ENCODE measurements at places on chromosomes 2 and 18.
A peak's percentile ranks its signal among the peaks of the same experiment; 100 is the strongest.

- no peak for DNase-seq
Observed at GRCh38 chr18:57921708-57922107, 118.6 kb upstream of the ATP8B1 start.

DNA sequence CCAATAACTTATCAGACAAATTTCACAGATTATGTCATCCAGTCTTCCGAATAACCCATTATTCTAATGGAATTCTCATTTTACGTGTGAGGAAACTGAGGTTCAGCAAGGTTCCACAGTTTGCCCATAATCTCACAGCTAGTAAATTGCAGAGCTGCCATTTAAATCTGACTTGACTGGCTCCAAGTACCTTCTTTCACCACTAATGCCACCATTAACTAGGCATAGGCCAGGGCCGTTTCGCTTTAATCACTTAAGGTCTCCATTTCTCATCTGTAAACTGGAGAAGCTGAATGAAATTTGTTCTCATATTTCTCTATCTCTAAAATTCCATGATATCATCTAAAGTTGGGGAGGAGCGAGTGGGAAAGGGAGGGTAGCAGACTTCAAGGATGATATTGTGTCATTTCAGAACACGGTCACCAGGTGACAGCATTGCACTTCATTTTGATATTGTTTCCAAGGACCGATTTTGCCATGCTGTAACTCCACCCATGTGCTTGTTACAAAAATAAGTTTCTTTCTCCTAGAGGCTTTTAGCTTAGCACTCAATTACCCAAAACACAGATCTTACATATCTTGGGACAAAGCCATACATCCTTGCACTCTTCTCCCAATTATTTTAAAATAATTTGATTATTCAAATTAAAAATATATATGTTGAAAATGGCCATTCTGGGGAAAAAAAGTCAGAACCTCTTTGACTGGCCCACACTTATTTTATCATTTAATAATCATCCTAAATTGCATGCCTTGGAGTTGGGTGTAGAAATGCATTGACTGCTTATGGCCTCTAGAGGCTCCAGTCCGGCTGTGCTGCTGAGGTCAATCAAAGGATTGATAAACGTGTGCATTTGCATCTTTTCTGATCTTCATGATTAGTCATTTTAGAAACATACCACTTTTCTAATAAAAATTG lies 123.8 kb downstream of the AKAIN1 start:
- DNase-seq: peak; percentile 3

DNA sequence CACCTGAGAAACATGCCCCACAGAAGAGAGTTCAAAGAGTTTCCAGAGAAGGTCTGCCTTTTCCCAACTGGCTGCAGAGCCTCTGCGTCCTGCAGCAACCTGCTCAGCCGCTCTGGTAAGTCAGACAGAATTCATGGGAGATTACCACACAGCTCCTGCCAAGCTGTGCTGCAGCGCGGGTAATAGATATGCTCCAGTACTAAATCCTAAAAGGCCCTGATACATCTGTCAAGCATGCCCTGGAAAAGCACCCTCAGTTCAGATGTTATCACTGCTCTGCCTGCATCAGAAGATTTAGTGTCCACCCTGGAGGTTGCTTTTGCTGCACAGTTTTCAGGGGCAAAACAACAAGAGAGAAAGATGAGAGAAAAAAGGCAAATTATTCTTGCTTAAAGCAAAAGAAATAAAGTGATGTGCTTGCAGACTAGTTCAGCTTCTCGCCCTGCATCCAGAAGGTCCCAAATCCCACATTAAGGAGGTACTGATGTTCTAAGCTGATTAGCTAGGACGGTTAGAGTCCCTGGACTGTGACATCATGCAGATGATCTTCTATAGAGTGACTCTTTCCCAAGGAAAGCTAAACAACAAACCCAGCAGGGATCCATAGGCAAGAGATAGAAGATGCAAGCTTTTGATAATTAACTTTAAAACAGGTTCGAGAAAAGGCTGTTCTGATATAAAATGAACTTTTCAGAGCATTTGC lies 488.6 kb downstream of the BCL11A start:
- DNase-seq: no peak

- DNase-seq: no peak
Observed at GRCh38 chr2:59168766-59169165, 927.6 kb upstream of the FANCL start.

GRCh38 chr2:201781557-201782051 lies 871 bp upstream of the ALS2 start:
- no peak for DNase-seq

- no peak for DNase-seq
Observed at GRCh38 chr2:45612285-45612684, 1.2 kb upstream of the SRBD1 start.

DNA sequence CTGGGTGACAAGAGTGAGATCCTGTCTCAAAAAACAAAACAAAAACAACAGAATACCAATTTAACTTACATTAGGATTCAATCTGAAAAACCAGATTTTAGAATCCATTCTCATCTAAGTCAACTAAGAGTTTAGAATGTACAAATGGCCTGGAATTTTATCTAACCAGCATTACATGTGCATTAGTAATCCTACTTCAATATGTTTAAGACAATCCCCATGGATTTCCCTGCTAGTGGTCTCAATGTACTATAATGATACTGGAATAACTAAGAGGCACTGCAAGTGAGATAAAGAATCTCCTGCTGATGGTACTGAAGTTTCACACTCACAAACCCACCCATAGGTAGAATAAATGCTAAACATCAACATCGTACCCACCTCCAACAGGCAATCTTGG lies 53.9 kb upstream of the DNER start:
- DNase-seq: no peak

GRCh38 chr18:1049173-1049572 lies 144.5 kb downstream of the ADCYAP1 start:
- no peak for DNase-seq

DNA sequence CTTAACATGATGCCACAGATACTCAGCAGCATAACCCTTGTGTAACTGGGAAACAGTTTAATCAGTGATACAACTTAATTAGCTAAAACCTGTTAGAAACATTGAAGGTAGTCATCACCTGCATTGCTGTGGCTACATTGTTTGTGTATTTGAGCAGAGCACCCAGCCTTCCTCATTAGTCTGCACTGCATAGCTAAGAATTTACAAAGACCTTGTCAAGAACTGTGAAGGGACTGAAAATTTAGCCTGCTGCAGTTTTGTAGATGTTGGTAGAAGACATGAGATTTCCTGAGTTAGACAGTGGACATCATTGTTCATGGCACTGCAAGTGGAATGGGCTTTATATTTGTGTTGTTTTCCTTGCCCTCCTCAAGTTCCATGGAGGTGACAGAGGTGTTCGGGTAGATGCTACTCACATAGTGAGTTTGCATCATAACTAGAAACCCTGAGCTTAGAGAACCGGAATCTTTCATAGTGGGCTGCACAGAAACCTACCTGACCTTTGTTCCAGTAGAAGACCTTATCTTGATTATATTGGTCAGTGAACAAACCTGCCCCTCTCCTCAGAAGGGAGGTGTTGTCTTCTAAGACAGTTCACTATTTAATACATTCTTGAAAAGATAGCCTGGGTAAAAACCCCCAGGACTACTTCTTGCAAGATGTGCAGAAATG lies 12.5 kb downstream of the VAPA start:
- DNase-seq: no peak

- no peak for DNase-seq
Observed at GRCh38 chr2:40752796-40753195, 300.9 kb upstream of the SLC8A1 start.

GRCh38 chr2:47697000-47697601 lies 85.8 kb upstream of the MSH6 start:
- no peak for DNase-seq
